ENCODE measurements at places on chromosomes 3 and 15.

- DNase-seq = no peak
These were observed 17.7 kb upstream of the PRR23E start for GRCh38 chr3:127175272-127175671.

DNA sequence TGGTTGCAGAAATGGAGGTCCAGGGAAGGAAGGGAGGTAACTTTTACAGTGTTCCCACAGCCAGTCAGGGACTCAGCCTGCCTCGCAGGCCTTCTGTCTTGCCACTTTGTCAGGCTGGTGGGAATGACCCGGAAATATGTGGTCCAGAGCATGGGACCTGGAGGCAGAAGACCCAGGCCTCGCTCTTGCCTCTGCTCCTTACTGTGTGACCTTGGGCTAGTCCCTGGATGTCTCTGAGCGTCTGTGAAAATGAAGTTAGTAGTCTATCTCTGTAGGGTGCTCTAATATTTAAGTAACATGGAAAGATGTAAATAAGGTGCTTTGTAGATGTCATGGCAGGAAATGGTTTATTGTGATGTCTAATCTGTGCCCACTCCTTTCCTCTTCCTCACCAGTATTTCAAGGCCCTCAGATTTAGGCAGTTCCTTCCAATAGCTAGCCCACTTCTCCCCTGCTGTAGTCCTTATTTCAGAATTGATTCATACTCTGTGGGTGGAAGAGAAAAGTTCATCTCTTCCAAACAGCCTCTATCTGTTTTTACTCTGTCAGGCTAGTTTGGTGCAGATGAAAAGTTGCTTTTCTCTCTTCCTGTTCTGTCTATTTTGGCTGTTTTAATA lies 9.1 kb downstream of the CORO2B start:
- DNase-seq = no peak

DNA sequence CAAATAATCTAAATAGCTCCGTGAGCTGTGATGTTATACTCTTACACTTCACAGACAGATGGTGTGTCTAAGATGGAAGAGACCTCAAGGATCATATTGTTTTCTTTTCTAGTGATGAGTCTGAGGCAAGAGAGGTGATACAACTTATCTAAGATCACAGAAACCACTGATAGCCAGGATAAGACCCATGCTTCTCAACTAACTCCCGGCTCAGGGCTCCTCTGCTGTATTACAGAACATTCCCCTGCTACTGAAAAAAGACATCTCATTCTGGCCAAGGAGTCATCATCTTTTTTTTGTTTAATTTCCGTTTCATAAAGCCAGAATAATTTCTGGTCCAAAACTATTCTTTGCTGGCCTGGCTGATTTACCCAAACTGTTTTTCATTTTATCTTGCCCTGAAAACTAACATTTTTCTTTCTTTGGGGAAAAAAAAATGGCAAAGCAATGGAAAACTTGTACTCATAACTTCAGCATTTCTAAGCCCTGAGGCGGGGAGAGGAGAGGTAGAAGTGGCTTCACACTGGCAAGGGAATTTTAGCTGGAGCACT lies 46.9 kb upstream of the GAP43 start:
- DNase-seq = no peak

DNA sequence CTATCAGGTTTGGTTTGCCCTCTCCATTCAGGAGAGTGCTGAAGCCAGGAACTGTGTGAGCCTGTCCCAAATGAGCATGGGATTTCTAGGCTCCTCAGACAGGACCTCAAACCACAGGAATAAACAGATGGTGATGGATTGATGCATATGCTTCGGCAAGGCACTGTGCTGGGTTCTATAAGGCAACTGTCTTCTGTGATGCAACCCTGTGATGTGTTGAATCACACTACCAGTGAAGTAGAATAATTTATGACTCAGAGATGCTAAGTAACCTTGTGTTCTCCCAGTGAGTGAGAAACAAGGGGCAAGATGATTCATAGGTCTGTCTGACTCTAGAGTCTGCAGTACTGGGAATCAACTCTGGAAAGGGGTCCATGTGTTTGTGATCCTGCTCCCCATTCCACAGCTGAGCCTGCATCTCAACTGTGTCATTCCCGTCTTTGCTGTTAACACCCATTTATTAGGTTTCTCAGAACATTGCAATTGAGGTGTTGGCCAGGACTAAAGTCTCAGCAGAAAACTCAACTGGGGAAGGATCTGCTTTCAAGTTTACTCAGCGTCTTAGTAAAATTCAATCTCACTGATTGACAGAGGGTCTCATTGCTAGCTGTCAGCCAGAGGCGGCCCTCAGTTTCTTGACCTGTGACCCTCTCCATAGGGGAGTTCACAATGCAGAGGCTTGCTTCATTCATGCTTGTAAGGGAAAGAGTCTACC lies 510.1 kb upstream of the CFAP20DC start:
- DNase-seq = no peak

DNA sequence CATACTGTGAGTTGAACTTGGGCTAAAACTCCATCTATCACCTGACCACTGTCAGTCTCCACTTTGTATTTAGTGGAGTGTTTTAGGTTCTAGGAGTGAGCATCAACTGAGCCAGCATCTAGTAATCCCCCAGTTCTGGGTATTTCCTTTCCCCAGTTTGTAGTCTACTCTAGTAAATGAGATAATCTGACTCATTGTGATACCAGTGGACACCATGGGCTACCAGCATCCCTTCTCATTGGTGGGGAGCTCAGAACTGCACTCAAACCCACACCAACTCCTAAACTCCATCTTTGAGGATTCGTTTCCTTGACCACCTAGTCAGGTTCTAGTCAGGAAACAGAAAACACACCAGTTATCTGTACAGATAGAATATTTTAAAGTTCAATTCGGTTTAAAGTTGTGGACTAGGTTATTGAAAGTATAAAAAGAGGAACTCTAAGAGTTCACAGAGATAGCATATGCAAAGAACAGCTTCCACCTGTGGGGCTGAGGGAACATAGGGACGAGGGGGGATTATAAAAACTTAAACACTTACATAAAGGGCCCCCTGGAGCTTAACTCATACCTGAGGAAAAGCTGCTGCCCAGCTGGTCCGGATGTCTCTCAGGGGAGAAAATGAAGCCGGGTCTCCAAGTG lies 36.0 kb downstream of the LEO1 start:
- no peak for DNase-seq

DNA sequence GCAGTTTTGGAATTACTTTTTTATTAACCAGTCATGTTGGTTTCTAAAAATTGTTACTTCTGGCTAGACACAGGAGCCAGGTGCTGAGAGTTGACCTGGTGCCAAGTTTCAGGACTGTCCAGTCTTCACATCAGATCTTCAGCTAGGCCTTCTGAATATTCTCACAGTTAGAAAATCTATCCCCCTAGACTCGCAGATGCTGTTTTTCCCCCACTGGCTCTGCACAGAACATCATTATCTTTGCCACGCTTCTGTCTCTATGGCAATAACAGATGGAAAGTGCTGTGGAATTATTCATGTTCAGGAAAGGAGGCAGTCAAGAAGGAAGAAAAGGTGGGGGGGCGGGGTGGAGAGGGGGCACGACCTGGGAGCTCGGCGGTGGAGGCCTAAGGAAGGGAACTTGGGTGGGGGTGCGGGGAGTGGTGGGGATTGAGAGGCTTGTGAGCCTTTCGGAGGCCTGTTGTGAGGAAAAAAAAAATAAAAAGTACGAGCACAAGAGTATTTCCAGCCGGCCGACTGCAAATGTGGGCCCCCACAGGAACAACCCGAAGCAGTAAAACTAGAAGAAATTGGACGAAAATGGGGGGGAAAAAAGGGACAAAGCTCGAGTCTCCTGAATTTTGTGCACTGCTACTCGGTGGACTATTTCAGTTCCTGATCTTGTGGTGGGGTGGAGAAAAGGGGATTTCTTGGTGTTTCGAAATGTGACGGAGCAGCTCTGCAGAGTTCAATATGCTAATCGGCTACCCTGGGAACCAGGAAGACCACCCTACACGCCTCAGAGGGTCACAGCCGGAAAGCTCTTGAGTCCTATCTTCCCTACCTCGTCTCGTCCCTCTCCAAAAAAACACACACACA lies 1.5 kb upstream of the SKIL start:
- no peak for DNase-seq

DNA sequence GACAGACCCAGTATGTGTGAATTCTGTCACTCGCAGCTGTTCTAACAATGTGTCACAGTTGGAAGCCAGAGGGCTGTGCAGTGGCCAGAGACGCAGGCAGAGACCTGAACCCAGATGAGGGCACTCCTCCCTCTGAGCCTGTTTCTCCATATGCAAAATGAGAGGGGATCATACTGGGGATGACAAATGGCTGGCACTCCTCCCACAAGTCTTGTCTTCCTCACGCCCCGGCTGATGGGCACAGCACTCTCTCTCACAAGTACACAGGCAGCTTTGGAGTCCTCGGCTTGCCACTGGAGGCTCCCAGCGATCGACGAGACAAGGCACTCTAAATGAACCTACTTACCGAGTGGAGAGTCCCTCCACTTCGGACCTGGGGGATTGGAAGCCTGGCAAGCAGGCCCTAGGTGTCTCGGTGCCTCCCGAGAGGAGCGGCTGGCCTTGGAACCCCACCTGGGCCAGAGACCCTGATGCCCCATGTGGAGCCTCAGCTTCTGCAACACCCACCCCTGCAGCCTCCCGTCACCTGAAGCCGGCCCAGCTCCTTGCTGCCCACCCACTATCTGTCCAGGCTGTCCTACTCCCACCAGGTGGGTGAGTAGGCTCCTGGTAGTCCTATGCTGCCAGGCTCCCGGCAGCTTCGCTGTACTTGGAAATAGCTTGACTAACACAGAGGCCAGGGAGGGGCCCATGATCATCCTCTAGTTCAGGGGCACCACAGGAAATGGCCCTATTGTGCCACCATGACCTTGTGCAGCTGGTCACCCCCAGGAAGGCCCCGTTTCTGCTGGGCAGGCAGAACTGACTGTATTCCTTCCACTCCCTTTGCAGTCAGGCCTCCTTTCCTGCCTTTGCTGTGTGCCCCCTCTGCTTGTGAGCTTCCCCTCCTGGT lies 65.0 kb upstream of the IQSEC1 start:
- DNase-seq = no peak

DNA sequence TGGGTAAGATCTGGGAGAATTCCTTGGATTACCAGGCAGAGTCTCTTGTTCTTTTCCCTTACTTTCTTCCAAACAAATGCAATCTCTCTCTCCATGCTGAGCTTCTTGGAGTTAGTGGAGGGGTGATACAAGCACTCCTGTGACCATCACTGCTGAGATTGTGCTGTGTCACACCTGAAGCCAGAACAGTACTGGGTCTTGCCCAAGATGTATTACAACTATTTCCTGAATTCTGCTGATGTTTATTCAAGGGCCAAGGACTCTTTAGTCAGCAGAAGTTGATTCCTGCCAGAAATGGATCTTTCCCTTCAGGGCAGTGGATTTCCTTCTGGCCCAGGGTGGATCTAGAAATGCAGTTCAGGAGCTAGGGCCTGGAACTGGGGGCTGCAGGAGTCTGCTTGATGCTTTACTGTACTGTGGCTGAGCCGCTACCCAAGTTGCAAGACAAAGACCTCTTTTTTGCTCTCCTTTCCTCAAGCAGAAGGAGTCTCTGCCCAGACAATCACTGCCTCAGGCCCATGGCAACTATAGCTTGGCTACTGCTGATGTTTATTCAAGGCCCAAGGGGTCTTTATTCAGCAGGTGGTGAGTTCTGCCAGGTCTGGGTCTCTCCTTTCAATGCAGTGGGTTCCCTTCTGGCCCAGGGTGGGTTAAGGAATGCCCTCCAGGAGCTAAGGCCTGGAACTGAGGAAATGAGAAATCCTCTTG lies 98.8 kb downstream of the SH3GL3 start:
- no peak for DNase-seq

GRCh38 chr3:10232137-10232536 lies 16.1 kb upstream of the TATDN2 start:
- no peak for DNase-seq

GRCh38 chr15:100394736-100395440 lies 53.1 kb upstream of the ADAMTS17 start:
- DNase-seq = no peak
